GM13976 (cell line): ENCODE measurements at places on chromosomes 7 and 10.

GRCh38 chr7:137325927-137326326 is 17.6 kb downstream of the PTN start:
- no peak for DNase-seq

- no peak for DNase-seq
Observed at GRCh38 chr7:26735976-26736600, 128.3 kb downstream of the SKAP2 start.

DNA sequence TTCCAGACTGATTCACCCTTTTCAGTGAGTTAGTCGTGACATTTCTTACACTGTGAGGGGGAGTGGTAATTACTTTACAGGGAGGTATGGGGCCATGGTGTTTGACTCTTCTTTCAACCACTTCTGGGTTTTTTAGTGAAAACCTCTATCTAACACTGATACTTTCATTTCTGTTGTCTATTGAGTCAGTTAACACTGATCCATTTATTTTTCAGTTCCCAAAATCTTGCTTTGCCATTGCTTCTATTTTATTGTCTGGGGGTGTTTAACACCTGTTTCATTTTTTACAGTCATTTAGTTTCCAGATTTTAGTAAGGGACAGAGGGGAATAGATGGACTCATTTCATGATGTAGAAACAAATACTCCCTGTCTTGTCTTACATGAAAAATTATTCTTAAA is 61.5 kb downstream of the HELLS start:
- peak; percentile 54 for DNase-seq

DNA sequence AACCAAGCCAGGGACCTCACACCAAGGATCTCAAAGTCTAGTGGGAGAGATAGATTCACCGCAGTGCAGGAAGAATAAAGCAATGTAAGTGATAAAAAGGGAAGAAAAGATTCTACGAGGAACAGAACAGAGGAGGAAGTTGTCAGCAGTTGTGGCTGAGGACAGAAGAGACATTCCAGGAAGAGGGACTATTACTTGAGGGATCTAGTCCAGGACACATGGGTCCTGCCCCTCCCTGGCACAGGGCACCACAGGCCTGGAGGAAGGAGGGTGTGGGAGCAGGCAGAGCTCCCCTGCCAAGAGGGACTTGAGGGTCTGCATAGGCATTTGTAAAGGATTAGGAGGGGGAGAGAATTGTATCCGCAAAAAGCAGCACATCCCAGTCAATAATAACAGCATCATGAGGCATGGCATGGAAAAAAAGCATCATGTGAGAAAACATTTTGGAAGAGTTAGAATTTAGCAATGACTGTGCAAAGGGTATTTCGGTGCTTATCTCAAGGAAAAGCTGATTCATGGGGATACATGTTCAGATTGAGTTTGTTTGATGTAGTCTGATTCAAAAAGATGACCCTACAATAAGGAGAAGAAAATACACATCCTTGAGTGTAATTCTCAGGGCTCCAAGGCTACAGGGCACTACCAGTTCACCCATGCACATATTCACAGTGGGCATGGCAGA is 12.7 kb downstream of the C10orf71 start:
- DNase-seq, result no peak

GRCh38 chr10:33196710-33197491 is 137.6 kb downstream of the NRP1 start:
- no peak for DNase-seq

GRCh38 chr10:44206127-44206818 is 178.6 kb downstream of the CXCL12 start:
- no peak for DNase-seq

DNA sequence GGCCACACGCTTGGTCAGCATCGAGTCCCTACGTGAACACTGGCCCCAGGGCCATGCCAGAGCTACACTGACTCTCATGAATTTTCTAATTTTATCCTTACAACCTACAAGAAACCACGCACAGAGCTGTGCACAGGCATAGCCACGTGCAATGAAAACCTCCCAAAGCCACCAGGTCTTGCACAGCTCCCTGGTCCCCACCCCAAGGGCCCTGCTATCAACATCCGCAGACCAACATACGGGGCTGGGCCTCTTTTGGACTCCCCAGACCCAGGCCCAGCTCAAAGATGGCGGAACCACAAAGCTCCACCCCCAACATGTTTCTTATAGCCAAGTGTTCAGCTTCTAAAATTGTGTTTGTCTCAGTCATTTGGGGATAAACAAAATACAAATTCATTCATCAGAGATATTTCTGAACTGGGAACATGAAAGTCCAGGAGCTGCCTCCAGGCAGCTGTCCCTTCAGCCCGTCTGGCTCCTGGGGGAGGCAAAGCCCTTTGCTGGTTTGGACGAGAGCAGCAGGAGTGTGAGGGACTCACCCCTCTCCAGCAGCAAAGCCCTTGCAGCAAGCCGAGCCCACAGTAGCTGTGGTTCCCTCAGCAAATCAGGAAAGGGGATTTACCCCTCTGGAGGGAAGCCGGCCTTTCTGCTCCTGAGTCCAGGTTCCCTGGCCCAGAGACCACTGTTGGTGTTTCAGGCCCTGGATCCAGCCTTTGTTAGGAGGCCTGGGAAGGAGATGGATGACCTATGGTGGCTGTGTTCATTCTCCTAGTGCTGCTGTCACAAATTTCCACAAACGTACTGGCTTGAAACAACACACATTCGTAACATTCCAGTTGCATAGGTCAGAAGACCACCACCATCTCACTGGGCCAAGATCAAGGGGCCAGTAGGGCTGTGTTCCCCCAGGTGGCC is 75.1 kb downstream of the OAT start:
- DNase-seq, result no peak

DNA sequence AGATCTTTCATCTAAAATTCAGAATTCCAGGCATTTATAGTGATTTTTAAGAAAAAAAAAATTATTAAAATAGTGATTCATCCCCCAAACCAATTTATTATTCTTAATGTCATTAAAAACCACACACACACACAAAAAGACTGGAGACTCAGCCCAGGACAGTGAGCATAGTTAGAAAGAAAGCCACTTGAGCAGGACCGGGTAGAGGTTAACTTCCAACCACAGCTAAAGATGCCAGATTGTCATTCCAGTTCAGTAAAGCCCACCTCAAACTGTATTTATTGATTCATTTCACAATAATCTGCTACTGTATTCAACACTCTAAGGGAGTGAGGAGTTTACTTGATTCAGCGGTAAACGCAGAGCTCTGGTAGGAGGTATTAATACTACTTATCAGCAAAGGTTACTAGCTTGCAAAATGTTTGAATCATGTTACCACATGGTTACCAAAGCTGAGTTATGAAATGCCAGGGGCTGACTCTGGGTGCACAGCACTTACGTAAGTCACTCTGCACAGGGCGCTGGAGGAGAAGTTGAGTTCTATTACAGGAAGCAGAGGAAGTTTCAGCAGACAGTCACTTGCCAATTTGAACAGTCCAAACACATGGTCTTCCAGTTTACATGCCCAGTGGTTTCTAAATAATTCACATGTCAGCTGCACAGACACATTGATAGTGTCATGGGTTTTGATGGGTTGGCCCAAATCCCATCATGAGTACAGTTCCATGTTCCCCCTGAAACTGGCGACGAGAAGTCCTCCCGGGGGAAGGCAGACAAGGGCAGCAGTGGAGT is 64.6 kb downstream of the KLF6 start:
- DNase-seq, result no peak

GRCh38 chr7:25565949-25566348 is 337.7 kb upstream of the NPVF start:
- peak; percentile 54 for DNase-seq

DNA sequence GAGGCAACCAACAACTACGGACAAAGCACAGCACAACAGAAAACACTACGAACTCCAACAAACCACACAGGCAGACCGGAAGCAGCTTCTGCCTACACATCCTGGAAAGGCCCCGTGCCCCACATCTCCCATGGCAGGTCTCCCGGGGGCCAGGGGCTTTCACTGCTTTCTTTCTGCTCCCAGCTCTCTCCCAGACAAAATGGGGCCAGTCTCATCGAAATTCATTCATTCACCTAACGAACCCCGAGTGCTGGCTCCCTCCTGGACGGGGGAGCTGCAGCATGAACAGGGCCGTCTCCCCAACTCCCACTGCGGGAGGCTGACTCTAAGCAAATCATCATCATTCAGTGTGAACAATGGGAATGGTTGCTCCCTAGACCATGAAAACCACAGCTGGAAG is 47.6 kb upstream of the NANOS1 start:
- DNase-seq, result no peak

GRCh38 chr10:36721871-36722270 is 403.5 kb upstream of the ANKRD30A start:
- DNase-seq, result no peak

DNA sequence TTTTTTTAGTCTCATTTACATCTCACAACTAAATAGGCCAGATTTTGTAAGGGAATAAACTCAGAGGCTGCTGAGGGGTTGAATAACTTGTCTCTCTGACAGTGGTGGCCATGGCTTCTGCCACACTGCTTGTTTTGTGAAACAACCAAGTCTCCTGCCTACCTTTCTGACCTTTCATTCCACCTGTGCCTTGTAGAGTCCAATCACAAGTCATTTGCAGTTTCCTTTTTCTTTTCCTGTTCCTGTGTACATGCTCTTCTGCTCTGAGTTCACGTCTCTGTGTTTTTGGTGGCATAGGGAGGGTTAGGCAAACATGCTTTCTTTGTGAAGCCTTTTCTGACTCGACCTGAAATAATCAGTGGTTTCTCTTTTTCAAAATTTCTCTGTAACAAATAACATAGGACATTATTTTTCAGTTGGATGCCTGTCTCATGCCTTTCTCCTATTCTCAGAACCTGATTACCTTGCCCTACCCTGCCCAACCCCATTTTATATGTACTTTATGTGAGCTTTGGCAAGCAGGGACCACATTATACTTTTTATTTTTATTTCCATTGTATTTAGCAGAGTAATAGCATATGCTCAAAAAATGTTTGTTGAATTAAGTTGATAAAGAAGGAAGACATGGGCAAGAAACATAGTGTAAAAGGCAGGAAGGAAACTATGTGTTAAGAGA is 81.7 kb downstream of the HDAC9 start:
- no peak for DNase-seq

DNA sequence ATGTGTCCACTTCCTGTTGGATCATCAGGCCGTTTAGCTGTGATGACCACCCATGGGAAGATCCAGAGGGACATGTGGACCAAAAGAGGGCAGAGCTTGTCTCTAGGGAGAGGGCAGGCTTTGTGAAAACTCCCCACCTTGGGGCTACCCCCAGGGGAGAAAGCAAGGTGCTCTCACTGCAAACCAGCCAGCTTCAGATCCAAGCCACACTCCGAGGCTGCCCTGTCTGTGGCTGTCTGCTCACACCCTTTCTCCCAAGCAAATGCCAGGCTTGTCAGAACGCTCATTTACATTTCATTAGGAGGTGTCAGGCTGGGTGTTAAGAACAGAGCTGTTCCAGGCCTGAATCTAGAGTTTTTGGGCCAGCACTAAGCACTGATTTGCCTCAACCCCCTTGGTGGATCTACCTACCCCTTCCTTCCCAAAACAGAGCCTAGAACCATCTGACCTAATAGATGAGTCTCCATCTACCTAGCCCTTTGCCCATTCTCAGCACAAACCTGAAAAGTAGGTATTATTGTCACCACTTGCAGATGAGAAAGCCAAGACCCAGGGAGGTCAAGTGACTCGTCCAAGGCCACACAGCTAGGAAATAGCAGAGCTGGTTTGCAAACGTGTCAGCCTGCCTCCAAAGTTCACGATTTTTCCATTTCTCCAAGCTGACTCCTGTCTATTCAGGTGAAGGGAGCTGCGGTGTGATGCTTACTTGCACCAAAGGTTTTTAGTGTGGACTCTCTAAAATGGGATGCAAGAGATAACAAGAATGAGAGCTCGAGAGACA is 130.9 kb downstream of the EMX2 start:
- DNase-seq, result no peak

DNA sequence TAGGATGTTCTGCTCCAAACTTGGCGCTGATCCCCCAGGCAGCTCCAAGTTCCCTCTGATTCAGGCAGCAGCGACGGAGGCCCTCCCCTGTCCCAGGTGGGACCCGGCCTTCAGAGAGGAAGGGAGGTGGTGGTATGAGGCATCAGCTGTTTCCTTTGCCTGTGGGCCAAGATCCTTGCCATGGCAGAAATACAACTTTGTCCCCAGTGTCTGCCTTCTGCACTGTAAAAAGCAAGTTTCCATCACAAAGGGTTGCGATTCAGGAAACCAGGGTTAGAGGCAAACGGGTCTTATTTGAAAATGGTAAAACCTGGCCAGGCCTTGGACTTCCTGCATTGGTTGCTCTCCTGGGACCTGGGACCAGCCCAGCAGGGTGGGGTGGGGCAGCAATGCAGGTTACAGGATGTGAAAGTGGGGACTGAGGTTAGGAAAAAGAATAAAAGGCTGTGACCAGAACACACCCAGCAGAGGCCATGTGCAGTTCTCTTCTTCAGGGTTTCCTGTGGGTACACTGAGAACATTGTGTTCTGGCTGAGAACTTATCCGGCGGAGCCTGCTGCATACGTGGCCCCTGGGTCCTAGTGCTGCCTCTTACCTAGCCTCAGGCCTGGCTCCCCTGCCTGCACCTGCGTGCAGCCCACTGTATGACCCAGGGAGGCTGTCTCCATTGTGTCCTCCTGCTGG is 25.1 kb upstream of the DDIT4 start:
- peak; percentile 81 for DNase-seq

DNA sequence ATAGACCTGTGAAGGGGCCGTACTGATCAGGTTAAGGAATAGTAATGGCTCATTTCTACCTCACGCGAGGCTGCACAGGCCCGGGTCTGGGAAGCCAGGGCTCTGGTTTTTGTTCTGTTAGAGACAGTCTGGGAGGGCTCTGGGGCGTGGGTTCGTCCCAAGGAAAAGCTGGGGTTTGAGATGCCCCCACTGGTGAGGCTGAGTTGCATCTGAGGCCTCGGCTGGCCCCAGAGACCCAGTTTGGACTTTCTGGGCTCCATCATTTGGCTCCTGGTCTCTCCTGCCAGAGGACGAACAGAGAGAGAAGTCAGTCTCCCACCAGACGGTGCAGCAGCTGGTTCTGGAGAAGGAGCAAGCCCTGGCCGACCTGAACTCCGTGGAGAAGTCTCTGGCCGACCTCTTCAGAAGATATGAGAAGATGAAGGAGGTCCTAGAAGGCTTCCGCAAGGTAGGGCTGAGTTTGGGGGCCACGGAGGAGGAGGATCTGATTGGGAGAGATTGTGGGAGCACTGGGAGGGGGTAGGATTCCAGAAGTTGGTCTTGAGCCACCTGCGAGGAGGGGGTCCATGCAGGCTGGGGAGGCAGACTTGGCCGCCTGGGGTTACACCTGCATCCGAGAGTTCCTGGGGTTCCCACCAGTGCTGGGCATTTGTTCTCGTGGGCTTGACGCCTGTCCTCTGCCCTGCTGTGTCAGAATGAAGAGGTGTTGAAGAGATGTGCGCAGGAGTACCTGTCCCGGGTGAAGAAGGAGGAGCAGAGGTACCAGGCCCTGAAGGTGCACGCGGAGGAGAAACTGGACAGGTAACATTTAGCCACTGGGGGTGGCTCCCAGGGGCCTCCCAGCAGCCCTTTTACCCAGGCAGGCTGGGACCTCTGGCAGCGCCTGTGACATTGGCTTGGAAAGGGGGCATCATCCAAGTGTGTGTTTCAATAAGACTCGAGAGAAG is 22.5 kb upstream of the BTBD16 start:
- no peak for DNase-seq
